Activated naive CD8-positive, alpha-beta T cell treated with anti-CD3 and anti-CD28 coated beads, Interleukin-2, amount 50 U/mL, for 24 hours (primary cell): ENCODE measurements at places on chromosomes 13 and 19.

GRCh38 chr13:100875392-100876043, 200.9 kb upstream of the TMTC4 start:
- DNase-seq, result peak; percentile 2

DNA sequence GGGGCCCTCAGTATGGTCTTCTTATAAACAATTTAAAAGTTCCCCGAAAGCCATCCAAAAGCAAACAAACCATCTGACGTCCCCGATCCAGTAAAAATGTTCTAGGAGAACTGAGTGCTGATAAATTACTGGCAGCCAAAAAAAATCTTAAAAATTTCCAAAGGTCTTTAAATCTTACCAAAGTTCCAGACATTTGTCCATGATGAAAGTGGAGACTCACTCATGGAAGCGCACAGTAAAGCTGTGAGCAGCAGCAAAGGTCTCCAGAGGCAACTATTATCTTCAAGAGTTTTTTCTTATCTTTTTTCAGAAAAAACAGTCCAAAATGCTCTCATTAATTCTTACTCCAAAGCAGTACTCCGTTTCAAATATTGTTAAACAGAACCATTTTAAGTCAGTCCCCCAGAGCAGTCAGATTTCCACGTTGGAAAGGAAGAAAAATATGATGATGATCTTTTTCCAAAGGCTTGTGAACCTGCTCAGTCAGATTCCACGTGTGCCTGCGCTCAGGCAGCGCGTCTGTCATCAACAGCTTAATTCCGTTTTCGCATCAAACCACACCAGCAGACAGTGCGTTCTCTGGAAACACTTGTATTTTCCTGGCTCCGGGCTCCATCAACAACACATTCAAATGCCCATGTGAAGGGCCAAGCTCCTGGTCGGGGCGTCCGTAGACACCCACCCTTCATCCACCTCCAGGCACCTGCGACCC, 85.4 kb downstream of the COL4A1 start:
- no peak for DNase-seq

- no peak for DNase-seq
Measured at GRCh38 chr19:23475477-23475876, 80.2 kb upstream of the ZNF91 start.

DNA sequence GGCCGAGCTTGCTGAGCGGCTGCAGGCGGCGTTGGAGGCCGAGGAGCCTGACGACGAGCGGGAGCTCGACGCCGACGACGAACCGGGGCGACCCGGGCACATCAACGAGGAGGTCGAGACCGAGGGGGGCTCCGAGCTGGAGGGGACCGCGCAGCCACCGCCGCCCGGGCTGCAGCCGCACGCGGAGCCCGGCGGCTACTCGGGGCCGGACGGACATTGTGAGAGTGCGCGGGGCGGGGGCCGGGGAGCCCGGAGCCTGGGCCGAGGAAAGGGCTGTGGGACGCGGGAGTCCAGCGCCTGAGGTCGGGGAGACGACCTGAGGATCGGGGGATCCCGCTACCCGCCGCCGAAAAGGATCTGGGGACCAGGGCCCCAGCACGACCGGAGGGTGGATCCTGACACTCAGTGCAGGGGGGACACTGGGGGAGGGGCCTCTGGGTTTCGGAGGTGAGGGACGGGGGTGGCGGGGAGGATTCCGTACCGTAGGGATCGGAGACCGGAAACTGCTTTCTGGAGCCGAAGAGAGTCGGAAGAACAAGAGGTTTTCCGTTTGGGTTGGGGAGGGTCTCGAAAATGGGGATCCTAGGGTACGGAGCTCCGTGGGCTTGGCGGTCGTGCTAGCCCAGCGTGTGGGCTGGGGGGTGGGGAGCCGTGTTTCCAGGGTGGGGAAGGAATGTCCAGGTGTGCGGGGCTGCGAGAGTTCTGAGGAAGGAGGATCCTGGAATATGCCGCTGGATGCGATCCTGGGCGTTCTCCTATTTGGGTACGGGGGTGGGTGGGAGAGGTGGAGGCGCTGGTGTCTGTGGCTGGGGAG, 616 bp downstream of the HNRNPUL1 start:
- peak; percentile 74 for DNase-seq

DNA sequence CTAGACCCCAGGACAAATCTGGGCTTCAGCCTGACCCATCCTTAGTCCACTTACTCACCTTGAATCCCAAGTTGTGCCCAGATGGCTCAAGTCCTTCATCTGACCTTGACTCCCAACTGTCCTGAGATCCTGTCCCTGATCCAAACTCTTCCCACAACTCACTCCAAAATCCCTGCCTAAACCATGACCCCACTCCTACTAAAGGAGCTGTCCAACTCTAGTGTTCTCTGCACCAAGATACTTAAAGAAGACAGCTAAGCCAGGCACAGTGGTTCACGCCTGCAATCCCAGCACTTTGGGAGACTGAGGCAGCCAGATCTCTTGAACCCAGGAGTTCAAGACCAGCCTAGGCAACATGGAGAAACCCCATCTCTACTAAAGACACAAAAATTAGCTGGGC, 8.5 kb downstream of the POU2F2 start:
- DNase-seq, result no peak

- no peak for DNase-seq
Measured at GRCh38 chr13:32453981-32454380, 26.1 kb upstream of the N4BP2L1 start.

DNA sequence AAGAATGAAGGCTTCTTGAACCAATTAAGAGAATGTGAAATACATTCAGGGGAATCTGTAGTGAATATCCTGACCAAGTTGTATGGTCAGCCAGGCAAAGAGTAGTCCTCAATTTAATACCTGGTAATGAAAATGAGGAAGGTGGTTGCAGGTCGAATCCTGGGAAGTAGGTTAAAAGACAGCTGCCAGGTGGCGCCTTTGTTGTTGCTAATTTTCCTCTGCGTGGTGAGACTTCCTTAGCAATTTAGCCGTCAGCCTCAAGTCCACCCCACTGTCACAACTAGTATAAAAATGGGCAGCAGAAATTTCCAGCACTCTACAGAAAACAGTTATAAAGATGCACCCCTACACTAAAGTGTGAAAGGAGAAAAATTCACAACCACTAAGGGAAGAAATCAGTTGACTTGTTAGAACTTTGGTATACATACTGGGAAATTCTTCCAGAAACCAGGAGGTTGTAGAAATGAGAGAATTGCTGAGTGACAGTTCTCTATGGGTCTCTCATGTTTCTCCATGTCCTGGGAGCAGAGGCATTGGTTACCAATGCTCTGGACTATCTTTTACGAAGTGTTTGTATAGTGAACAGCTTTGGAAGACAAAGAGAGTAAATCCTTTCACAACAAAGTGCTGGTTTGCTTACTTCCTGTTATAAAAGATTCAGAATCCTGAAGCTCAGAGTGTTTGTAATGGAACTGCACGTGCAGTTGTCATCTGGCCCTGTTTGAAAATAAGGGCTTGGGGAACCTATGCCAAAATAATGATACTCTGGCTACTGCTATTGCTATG, 235.9 kb downstream of the NHLRC3 start:
- no peak for DNase-seq

GRCh38 chr19:43781630-43782310, 997 bp upstream of the KCNN4 start:
- DNase-seq, result no peak

DNA sequence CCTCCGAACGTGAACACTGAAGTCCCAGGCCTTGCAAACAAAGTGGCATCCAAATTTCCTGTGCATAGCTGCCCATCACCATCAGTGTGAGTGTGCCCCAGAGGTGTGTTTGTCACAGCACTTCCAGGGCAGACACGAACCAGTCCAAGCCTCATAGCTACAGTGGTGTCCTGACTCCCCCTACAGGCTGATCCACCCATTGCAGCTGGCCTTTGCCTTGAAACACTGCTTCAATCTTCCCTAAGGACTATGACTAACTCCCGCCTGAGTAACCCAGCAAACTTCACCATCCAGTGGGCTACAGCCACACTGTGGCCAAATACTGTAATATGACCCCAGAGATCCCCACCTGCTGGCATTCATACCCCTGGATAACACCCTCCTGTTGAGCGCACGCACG, 3.9 kb downstream of the ZNF266 start:
- peak; percentile 37 for DNase-seq

DNA sequence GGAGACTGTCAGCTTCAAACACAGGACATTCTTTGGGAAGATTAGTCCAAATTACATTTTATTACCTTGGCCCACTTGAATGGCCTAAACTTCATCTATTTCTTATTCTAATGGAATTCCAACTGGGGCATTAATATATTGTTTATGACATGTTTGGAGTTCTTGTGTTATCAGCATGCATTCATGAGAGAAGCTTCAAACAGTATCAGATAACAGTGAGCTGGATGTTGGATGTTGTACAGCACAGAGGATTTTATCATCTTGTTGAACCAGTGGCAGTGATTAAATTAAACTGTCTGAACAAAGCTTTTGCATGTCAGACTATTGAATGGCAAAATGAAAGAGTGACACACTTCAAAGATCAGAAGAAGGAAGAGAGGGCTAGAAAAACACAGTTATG, 50.0 kb downstream of the MZT1 start:
- no peak for DNase-seq

- DNase-seq, result no peak
Measured at GRCh38 chr19:51458899-51459505, 748 bp upstream of the SIGLEC8 start.
